Stimulated activated CD8-positive, alpha-beta memory T cell treated with anti-CD3 and anti-CD28 coated beads, Interleukin-4, amount 100 ng/mL, for 48 hours (primary cell): ENCODE measurements at places on chromosomes 5 and 9.

GRCh38 chr5:66365981-66366380 is 221.9 kb downstream of the SREK1 start:
- no peak for DNase-seq

DNA sequence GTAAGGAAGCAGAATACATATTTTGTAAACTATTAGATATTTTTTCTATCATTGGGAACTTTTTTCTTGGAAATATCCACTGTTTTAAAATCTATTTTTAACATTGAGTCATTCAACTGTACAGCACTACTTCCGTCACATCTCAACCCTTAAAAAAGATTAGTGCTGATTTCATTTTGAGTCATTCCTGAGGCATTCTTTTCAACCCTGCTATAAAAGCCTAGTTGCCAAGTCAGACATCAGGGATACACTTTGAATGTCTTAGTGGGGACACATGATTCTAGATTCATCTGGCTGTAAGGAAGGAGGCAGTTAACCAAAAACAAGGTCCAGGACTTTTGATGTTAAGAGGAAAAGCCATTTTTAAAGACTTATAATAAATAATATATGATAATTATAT is 160.9 kb downstream of the GIN1 start:
- DNase-seq = no peak

- no peak for DNase-seq
Measured at GRCh38 chr5:60334281-60334713, 365.7 kb downstream of the DEPDC1B start.

DNA sequence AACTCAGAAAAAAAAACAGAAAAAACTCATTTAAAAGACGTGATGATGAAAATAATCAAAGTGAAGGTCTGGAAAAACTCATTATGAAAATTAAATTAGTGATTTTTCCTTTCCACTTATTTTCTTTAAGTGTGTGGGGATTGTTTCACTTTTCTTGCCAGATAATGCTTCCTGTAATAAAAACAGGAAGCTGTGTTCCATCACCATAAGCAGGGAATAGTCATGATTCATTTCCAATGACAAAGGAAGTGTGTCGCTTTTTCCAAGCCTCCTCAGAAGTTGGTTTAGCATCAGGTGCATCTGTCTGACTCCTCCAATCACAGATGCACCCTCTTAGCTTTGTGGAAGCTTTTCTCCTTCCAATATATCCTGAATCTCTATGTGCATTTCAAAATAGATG is 2068.7 kb downstream of the MAT2B start:
- no peak for DNase-seq

DNA sequence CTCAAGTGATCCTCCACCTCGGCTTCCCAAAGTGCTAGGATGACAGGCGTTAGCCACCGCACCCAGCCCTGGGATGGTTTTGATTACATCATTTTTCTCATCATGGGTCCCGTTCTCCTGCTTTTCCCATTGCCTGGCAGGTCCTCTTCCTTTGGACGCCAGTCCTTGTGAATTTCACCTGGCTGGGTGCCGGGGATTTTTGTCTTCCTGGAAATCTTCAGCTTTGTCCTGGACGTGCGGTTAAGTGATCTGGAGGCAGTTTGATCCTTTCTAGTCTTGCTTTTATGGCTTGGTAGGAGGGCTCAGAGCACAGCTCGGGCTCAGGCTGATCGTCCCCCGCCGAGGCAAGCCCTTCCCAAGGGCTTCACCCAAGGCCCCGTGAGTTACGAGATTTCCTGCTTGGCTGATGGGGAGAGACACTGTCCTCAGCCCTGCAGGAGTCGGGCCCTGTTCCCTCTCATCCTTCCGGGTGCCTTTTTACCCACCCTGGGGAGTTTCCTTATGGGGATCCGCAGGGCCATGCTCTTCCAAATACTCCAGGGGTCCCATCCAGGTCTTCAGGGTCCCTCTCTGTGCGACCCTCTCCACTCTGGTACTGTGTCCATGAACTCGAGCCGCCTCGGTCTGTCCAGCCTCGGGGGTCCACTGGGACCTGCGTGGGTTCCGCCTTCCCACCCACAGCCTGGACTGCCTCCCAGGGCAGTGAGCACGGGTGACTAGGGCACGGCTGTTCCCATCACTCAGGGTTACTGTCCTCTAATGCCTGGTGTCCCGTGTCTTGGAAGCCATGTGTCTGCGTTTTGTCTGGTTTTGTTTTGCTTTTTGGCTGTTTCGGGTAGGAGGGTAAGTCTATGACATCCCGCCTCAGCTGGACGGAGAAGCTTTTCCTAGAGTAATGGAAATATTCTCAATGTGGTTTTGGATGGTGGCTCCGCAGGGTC is 22.3 kb upstream of the EGFL7 start:
- DNase-seq = no peak

DNA sequence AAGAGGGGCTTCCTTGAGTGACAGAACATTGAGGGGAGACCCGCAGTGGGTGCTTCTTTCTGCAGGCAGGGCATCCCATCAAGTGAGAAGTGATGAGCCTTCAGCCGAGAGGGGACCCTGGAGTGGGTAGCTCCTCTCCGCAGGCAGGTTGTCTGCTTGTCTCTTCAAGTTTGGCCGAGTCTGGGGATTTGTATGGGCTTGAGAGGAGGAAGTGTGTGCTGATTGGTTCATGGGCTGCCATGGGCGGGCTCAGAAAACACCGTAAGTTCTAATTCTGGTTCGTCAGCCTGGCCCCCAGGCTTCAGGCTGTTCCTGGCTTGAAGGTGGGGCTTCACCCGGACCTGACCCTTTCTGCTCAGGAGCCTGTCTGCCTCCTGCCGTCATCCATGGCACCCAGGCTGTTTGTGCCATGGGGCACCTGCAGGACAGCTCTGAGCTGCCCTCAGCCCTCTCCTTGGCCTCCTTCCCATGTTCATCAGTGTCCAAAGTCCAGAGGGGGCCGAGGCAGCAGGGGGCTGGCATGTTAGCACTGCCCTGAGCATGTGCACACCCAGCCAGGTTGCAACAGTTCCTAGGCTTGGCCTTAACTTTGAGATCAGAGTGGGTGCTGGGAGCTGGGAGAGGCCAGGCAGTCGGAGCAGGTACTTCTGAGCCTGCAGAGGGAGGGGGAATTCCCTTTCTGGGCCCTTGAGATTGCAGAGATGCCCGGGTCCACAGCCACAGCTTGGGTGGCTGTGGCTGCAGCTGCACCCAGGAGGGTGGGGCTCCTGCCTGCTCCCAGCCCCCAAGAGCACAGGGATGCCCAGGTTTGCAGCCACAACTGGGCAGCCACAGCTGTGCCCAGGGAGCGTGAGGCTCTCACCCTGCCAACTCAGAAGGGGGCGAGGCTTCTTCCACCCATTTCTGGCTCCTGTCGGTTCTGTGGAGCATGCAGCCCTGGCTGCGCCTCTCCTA is 13.5 kb upstream of the DHFR start:
- DNase-seq = no peak

- no peak for DNase-seq
Measured at GRCh38 chr9:99244344-99245260, 22.5 kb downstream of the SEC61B start.

DNA sequence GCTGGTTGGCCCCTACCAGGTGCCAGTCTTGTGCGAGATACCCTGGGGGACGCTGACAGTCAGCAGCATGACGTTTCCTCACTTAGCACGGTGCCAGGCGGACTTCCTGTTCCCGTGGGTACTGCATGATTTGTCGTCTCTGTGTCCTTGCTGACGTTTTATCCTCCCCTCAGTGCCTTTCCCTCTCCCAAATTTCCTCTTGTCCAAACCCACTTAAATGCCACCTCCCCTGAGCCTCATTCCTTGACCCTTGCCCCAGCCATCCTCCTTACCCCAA is 60.6 kb upstream of the SAP30L start:
- DNase-seq = no peak
